ENCODE measurements at places on chromosomes 4 and X.

DNA sequence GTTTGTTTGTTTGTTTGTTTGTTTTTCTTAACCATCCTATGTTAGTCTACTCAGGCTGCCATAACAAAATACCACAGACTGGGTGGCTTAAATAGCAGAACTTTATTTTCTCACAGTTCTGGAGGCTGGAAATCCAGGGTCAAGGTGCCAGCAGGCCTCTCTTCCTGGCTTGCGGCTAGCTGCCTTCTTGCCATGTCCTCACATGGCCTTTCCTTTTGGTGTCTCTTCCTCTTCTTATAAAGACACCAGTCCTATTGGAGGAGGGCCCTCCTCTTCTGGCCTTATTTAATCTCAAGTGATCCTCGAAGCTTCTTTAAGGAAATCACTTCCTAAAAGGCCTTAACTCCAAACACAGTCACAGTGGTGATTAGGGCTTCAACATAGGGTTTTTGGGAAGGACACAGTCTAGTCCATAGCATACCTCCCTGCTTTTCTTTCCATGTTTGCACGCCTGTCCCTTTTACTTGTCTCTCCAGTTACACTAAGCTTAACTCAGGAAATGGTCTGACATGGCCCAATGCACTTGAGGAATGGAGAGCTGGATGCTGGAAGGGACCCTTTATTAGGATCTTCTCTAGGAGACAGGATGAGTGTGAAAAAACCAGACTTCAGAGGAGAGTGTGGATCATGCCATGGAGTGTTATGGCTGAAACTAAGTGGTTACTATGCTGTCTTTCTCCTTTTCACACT, 36.0 kb upstream of the MGST2 start:
- DNase-seq = no peak

GRCh38 chr4:165834116-165834515, 38.9 kb upstream of the TLL1 start:
- no peak for DNase-seq

- no peak for DNase-seq
Measured at GRCh38 chr4:26885912-26886274, 25.3 kb downstream of the STIM2 start.

DNA sequence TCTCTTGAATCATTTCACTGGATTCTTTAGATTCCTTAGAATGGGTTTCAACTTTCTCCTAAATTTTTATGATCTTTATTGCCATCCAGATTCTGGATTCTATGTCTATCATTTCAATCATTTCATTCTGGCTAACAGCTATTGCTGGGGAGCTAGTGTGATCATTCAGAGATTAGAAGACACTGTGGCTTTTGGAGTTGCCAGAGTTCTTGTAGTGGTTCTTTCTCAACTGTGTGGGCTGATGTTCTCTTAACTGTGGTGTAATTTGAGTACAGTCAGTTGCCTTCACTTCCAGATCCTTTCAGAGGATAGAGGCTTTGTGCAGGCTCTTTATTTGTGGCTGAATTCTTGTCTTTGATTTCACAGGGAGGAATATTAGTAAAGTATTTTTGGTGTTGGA, 12.1 kb upstream of the CSN2 start:
- no peak for DNase-seq

DNA sequence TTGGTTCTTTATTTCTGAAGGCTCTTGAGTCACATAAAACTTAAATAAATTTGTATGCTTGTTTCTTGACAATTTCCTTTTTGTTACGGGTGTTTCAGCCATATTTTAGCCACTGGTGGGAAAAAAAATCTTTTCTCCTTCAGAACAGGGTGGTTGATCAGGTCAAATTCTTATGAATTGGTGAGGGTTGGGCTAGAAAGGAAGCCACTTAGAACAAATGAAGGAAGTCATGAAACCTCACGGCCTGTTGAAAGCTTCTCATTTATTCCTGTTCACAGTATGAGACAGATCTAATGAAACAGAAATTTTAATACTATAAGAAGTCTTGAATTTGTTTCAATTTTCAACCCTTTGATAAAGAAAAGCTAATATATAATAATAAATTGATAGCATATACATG, 12.1 kb upstream of the PDLIM5 start:
- no peak for DNase-seq

- no peak for DNase-seq
Measured at GRCh38 chr4:150744570-150744969, 162.6 kb downstream of the MAB21L2 start.

- DNase-seq = no peak
Measured at GRCh38 chr4:111930659-111931058, 214.6 kb upstream of the FAM241A start.
